ENCODE measurements at places on chromosomes 7 and 10. TPM values are rescaled to one million over a fixed set of nuclear protein-coding genes. Genes with fewer than 3 reads are reported as not detected.

DNA sequence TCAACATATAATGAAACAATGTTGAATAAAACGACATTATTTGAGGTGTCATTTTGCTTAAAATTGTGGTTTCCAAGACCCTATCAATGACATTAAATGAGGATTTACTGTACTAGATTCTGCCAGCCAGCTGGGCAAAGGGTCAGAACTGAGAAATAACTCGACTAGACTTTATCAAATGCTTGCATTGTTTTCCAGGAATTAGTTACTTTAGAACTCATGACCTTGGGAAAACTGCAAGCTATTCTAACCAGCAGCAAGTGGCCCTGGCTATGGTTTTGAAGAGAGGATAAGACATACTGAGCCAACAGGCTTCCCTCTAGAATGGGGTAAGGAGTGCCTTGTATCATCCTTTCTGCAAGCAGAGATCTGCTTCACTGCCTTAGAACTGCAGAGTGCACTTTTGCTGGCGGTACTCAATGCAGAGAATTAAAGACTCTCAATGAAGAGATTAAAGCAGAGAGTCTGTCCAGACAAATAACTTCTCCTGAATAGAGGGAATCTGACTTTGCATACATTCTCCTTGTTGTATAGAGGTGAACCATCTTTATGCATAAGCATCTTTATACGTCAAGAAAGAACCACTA, 281.5 kb downstream of the ARL4A start:
- peak; percentile 55 for DNase-seq

DNA sequence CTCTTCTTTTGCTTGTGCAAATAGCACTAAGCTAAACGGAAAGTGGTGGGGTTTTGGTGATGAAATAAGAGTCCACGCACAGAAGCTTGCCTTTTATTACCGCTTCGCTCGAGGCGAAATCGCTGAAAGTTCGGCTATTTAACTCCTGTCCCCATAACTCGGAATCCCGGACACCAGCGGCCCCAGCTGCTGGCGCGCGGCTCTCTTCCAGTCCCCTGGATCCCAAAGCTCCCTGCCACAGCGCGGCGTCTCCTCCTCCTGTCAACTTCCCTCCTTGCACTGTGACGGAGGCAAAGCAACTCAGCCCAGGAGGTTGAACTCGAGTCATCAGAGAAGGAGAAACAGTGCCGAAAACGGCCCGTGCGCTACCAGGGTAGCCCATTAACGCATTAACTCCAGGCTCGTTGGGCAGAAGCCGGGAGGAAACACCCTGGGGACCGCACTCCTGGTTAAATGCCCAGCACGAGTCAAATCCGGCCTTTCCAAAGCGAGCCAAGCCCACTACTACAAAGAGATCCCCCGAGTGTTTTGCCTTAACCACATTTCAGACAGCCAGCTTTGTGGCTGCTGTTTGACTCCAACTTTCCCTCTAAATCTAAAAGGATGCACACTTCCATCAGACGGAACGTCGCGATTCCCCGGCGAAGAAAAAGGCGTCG, 1.3 kb downstream of the SEMA3D start:
- no peak for DNase-seq

Gene STX1A
- polyA plus RNA-seq, result 12.2 TPM

- no peak for DNase-seq
Measured at GRCh38 chr10:69089638-69090599, 2.0 kb downstream of the SRGN start.

Measured in HepG2 (cell line).